ENCODE measurements at places on chromosomes 7 and 10.

- no peak for DNase-seq
Measured at GRCh38 chr10:28468707-28469483, 64.0 kb upstream of the WAC start.

DNA sequence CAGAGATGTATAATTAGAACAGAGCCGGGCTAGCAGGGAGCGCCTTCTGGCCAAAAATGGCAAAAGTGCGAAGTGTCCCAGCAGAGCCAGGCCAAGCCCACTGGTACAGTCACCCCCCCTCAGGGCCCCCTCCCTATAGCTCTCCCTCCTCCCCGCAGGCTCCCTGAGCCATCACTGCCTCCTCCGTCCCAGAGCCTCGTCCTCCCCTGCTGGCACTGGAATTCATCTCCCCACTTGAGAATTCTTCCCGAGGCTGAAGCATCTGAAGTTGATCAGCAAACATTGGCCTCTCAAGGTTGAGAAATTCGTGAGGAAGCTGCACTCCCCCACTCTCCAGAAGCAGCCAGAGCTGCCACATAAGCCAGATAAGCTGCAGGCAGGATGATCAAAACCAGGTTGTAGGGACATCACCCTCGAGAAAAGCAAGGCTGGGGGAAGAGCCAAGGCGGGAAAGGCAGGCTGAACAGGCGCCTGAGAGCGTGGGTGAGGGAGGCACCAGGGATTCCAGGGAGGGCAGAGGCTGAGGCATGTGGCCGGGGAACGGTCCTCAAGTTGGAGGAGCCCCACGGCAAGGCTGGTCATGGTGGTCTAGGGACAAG lies 23.4 kb downstream of the CAMK2G start:
- DNase-seq: peak; percentile 59

DNA sequence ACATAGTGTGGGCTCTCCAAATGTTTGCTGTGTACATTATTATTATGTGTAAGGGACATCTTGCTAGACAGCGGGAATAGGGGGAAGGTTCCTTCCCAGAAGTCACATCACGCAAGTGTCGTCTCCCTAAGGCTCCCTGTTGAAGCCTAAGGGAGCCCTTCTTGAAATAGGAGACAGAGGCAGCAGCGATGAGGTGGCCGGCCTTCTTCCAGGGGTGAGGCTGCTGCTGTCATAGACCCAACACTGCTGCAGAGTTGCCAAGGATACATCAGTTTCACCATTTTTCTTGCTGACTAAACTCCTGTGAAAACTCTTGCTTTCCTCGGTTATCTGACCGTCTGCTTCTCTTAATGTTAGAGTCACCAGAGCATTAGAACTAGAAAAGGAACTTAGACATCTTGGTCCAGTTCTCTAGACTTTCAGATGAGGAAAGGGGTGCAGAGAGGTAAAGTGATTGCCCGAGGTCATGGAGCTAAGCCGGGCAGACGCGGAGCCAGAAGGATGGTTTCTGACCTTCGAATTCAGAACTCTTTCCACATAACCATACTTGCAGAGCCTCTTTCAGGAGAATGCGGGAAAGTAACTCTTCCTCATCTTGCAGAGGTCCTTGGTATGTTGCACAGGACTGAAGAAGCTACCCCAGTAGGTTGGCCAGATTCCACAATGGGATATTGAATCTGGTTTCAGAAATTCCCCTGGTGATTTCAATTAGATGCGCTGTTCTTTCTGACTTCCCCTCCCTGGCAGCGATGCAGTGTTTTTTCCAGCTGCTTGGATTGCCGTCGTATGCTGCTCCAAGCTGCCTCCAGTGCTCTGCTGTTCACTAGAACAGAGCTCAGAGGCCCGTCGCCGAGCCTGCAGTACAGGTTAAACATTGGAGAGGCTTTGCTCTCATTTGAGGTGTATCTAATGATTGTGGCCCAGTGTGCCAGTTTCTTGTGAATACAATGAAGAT lies 217.1 kb downstream of the CAMK1D start:
- no peak for DNase-seq

- DNase-seq: no peak
Measured at GRCh38 chr7:148442933-148443332, 147.6 kb upstream of the C7orf33 start.

DNA sequence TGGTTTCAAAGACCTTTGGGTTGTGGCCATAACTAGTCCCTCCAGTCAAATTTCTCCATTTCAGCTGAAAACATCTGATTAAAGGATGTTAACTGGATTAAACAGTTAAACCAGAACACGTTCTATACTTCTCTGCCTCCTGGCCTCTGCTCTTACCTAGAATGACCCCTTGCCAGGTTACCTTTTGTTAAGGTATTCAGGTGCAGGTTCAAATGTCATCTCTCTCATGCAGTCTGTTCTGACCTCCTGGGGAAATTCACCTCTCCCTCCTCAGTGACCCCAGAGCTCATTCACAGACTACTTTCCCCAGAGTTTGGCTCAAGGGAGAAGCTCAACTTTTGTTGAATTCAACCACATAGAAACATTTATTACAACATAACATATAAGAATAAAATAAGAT lies 67.8 kb downstream of the RELN start:
- no peak for DNase-seq

- peak; percentile 89 for DNase-seq
Measured at GRCh38 chr10:77391605-77392235, 245.9 kb downstream of the KCNMA1 start.

- no peak for DNase-seq
Measured at GRCh38 chr7:102044984-102045673, 227.7 kb downstream of the CUX1 start.

DNA sequence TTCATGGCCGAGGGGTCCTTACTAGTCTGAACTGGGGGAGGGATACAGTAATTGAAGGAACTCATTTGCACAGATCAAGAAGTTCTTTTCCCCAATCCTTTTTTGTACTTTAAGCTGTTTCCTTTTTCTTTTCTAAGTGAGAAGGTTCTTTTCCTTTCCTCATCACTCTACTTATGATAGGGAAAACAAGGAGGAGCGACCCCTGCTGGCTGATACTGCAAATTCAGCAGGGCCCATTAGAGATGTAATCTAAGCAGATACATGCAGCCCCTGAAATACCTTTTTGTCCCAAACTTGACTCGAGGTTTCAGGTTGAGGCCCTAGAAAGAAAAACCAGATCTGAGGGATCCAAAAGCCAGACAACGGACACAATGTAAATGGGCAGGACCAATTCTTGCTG lies 305.5 kb downstream of the DNAJB9 start:
- peak; percentile 1 for DNase-seq

DNA sequence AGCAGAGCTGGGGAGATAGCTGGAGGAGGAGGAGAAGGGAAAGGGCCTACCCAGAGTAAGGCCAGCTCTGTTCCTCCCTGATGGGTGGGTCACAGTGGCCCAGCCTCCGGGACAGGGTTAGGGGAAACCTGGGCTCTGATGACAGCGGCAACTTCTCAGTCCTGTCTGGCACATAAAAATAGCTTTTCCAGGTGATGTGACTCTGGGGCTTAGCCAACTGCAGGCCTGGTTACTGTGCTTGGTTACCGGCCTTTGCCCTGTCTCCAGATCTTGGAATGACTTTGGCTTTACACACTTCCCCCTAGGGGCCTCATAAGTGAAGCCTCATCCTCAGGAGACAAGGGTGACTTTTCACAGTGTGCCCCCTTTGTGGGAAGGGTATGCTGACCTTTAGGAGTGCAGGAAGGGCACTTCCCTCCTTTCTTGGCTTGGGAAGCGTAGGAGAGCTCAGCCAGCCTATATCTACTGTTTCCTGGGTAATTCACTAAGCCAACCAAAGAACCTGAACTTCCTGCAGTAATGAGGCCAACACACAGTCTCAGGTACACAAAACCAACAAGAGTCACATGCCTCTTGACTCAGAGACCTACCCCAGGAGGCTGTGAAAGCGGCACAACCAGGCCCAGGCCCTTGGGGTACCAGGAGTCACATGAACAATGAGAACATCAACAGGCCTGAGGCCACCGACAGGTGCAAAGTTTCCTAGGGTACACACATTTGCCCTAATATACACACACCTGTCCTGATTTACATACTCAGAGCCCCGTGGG lies 11.7 kb upstream of the HILPDA start:
- no peak for DNase-seq

GRCh38 chr7:28041508-28042314 lies 138.9 kb downstream of the JAZF1 start:
- DNase-seq: peak; percentile 74

DNA sequence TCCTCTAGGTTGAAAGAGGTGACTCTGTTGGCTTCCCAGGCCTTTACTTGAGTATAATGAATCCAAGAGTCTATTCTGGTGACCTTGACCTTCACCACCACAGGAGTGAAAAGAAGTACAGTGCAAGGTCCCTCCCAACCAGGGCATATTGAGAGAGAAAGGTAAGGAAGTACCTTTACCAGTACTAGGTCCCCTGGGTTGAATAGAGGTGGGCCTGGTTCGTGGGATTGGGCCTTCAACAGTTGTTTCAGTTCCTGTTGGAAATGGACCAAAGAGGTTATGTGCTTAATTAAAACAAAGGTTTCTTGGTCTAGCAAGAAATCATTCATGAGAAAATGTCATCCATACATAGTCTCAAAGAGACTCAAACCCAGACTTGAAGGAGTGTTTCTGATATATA lies 6.4 kb upstream of the SFTPA1 start:
- no peak for DNase-seq

DNA sequence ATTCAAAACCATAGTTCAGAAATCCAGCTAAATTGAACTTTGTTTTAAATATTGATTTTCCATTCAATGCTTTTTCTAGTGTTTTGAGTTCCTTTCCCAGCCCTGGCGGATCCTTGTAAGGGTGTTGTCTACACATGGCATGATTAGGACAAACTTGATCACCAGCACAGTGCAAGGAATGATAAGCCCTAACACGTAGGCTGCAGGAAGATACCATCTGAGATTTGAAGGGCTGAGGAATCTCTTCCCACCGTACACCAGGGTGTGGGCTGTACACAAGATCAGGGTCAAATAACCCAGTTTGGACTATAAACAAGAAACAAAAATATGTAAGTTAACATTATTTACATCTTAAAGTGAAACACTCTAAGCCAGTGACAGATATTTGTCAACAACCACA lies 27.4 kb downstream of the STEAP4 start:
- DNase-seq: no peak

DNA sequence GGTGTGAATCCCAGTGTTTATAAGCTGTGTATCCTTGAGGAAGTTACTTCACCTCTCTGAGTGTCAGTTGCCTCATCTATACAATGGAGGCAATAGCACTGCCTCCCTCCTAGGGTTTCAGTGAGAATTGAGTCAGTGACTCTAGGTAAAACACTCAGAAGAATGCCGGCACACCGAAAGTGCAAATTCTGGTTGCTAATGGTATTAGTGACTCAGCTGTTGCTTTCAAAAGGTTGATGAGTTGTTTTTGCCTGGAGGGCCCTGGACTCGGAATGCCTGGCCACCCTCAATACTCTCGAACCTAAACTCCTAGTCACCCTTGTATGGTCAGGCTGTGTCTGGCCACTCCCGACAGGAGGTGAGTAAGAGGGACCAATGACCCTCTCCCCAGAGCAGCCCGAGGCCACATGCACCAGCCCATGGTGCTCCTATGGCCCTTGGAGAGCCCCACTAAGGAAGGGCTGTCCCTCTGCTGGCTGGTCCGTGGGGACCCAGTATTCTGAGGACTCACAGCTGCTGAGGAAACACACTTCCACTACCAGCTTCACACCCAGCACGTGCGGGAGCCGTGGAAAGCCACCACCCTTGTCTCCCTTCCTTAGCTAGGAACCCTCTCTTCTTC lies 60.2 kb downstream of the CALML3 start:
- DNase-seq: peak; percentile 81

DNA sequence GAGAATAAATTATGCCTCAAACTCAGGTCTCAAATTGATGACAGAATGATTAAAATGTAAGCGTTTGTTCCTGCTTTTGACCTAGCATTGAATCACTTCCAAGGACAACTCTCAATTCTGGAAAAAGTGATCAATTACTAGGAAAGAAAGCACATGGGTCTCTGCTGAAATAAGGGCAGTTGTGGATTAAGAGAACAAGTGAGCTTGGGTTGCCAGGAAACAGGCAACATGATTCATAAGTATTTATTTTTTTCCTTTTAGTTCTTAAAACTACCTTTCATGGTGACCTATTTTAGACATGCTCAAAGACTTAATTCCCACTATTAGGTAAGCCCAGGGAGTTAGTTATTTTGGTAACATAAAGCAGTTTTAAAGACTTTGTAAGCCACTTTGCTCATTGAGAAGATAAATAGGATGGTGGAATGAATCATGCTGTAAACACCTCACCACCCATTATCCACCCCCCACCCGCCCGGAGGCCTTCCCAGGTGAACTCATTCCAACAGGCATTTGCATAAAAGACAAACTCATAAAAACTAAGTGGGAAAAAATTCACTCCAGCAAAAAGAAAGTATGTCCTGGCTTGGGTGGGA lies 728.3 kb downstream of the SORCS1 start:
- no peak for DNase-seq

DNA sequence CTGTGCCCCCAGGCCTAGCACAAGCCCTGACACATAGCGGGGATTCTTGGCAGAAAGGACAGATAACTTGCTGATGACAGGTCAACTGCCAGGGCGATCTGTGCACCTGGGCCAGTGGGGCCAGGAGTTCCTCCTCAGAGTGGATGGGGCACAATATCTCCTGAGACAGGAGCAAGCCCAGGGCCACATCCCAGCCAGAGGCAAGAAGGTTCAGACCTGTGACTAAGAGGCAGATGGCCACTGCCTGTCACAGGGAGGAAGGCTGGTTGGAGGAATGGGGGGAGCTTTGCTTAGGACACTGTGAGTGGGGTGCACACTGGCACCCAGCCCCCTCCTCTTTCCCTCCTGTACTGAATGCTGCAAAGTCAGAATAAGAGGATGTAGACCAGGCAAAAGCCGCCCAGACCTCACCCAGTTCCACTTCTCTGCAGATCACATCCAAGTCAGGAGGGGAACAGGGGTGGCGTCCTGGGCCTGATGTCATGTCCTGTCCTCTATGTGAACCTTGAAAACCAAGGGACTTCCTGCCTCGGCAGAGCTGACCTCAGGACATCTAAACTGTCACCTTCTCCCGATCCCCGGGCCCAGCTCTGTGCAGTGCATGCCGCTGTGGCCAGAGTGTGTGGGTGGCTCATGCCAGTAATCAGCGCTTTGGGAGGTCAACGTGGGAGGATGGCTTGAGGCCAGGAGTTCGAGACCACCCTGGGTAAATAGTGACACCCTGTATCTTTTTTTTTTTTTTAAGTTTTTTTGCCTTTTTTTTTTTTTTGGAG lies 1.3 kb downstream of the GUSB start:
- peak; percentile 27 for DNase-seq

- no peak for DNase-seq
Measured at GRCh38 chr7:30699706-30700495, 17.6 kb upstream of the CRHR2 start.

DNA sequence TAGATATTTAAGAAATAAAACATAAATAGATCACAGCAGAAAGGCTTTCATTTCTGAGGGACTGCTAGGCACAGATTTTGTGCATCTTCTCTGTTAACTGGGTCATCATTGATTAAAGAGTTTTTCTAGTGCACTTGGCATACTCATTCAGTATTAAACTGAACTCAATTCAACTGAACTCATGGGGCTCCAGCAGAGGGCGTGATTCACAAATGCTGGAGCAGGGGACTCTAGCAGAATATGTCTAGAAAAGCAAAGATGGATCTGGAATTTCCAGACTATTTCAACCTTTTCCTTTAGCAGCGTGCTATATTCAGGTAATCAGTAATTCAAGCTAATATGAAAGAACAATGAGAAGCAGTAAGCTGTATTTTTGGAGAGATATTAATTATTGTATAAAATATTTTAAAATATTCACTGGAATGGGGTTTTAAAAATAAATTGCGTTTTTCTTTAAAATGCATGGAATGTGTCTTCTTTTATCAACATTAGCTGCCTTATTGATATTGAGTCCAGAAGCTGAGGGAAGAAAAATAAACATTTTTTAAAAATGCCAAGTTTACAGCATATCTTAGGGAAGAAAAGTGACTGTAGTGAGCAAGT lies 296.8 kb upstream of the CACNA2D1 start:
- DNase-seq: peak; percentile 69

All from mesenchymal stem cell (in vitro differentiated cells and primary cell).